ENCODE measurements at places on chromosomes 7 and 10. TPM values are rescaled to one million over a fixed set of nuclear protein-coding genes. Genes with fewer than 3 reads are reported as not detected.

GRCh38 chr10:128043259-128044045 lies 82.8 kb downstream of the MKI67 start:
- H3K27me3 ChIP-seq, result no peaks in the 10 kb centered on the region
- no peak for DNase-seq
- H3K27ac ChIP-seq, result no peak overlapping the region
- no peaks in the 10 kb centered on the region for H3K36me3 ChIP-seq
- H3K4me3 ChIP-seq, result no peak overlapping the region

- H3K27ac ChIP-seq, result no peak overlapping the region
- no peak for DNase-seq
- peaks cover 7% of the 10 kb centered on the region for H3K4me1 ChIP-seq
- no peaks in the 10 kb centered on the region for H3K27me3 ChIP-seq
- no peak overlapping the region for H3K4me3 ChIP-seq
- H3K36me3 ChIP-seq, result no peaks in the 10 kb centered on the region
Measured at GRCh38 chr10:116707981-116708380, 34.4 kb downstream of the HSPA12A start.

- no peak for DNase-seq
- H3K27me3 ChIP-seq, result no peaks in the 10 kb centered on the region
- no peak overlapping the region for H3K4me3 ChIP-seq
- H3K36me3 ChIP-seq, result no peaks in the 10 kb centered on the region
- peaks cover 5% of the 10 kb centered on the region for H3K4me1 ChIP-seq
Measured at GRCh38 chr10:71754562-71754961, 18.8 kb downstream of the VSIR start.

DNA sequence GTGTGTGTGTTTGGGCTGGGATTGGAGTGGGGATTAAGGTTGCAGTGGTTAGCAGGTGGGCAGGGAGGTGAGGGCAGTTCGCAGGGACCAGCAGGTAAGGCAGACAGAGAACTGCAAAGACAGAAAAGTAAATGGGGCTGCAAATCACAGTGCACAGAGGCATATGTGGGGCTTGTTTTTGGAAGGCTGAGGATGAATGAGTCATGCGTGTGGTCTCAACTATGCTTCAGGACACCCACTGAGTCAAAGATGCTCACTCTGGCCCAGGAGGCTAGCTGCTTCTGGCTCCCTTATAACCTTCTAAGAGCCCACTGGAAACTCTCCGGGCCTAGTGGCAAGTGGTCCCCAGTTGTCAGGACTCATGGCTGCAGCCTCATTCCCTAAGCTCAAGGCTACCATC lies 118.2 kb downstream of the ZNF248 start:
- H3K36me3 ChIP-seq, result no peaks in the 10 kb centered on the region
- H3K27ac ChIP-seq, result no peak overlapping the region
- no peaks in the 10 kb centered on the region for H3K27me3 ChIP-seq
- H3K4me1 ChIP-seq, result no peaks in the 10 kb centered on the region
- no peak overlapping the region for H3K4me3 ChIP-seq

- H3K4me1 ChIP-seq, result peaks cover 71% of the 10 kb centered on the region
- H3K4me3 ChIP-seq, result peak overlapping the region; percentile 8
- H3K36me3 ChIP-seq, result no peaks in the 10 kb centered on the region
- H3K27me3 ChIP-seq, result no peaks in the 10 kb centered on the region
- H3K27ac ChIP-seq, result peak overlapping the region; percentile 81
- no peak for DNase-seq
Measured at GRCh38 chr10:86798025-86798424, 41.6 kb downstream of the BMPR1A start.

DNA sequence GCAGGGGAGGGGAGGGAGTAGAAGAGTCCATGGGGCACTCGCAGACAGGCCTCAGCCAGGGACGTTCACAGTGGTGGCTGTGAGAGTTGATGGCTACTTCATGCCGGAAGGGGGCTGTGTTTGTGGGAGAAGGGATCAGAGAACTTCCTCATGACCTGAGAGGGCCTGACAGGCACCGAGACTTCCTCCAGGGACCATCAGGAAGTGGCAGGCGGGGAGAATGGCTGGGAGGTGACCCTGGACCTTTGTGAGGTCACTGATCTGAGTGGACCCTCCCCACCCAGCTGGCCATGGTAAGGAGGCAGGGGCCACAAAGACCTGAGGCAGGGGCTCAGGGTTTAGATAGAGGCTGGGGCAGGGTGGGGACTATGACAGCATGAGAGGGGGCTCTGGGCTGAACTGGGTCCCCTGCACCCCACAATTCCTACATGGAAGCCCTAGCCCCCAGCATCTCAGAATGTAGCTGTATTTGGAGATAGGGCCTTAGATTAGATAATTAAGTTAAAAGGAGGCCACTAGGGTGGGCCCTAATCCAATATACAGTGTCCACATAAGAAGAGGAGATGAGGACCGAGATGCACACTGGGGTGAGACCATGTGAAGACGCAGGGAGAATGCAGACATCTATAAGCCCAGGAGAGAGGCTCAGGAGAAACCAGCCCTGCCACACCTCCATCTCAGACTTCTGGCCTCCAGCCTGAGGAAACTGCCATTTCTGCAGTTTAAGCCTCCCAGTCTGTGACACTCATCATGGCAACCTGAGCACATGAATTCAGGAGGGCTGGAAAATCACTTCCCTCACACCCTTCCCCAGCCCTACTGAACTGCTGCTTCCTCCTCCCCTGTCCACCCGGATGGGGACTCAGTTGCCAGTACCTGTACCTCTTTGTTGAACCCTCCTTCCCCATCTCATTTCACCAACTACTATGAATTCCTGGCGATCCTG lies 273.9 kb upstream of the ZNF32 start:
- no peaks in the 10 kb centered on the region for H3K4me1 ChIP-seq
- no peak for DNase-seq
- H3K4me3 ChIP-seq, result no peak overlapping the region
- peaks cover 5% of the 10 kb centered on the region for H3K36me3 ChIP-seq
- no peaks in the 10 kb centered on the region for H3K27me3 ChIP-seq

PRSS37 gene
- total RNA-seq, result not detected

CACNB2 gene
- total RNA-seq, result 5.9 TPM

Measured in GM23338 (cell line).